Suppressor macrophage treated with lipopolysaccharide for 1 hour (primary cell): ENCODE measurements at places on chromosomes 4 and X.

- DNase-seq = peak; percentile 60
Observed at GRCh38 chr4:139223682-139224317, 46.8 kb upstream of the ELF2 start.

- no peak for DNase-seq
Observed at GRCh38 chr4:306551-306961, 1.3 kb upstream of the ZNF732 start.

DNA sequence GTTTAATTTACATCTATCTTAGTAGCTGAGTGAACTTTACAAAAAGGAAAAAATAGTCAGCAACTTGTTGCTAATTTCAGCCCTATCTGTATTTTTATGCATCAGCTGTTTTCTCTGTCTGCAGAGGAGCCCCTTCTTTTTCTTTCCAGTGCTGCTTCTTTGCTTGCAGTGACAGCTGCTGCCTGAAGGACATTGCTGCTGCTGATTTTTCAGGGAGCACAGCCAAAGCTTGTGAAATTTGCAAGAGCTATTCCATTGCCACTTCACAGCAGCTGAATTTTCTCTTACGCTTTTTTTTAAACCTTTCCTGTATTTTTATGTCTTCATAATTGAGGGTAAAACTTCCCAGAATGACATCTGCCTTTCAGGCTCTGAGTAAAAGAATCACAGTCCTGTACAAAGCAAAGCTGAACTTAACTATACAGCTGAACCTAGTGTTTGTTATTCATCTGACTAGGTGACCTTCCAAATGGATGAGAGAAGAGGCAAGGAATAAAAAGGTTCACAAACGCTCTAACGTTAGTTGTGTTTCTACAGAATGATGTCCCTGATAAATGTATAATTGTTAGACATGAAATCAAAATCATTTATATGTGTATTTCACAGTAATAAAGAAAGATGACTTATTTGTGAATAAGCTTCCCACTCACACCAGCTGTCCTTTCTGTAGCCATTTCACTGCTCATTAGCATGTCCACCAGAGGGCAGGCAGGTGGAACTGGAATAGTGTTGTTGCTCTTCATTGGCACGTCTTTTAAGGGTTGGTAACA, 541.4 kb downstream of the ADGRL3 start:
- DNase-seq = no peak

DNA sequence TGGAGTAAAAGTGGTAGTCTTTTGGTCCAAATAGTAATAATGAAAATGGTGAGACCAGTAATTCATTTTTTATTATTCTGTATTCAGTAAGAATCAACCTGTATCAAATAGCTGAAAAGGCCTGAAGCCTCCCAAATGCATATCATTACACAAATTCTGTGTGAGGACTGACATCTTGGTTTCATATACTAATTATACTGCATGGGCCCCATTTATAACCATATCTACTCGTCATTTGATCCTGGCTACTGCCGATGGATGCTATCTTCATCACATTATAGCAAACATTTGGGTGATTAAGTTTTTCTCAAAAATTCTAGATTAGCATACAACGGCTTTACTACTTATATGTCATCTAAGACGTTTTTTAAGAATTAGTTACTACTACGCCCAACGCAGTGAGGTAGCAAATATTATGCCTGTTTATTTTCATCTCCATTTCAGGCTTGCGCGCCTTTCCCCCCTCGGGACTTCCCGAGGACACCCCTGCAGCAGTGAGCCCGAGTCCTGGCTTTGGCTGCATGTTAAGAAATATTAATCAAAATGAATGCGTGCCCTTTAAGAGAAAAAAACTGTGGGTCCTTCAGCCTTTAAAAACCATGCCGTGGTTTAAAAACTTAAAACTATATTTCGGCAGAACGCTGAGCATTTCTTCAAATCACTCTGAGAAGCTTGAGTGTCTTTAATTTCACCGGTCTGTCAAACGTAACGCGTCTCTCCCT, 814 bp upstream of the MMAA start:
- DNase-seq = peak; percentile 38

DNA sequence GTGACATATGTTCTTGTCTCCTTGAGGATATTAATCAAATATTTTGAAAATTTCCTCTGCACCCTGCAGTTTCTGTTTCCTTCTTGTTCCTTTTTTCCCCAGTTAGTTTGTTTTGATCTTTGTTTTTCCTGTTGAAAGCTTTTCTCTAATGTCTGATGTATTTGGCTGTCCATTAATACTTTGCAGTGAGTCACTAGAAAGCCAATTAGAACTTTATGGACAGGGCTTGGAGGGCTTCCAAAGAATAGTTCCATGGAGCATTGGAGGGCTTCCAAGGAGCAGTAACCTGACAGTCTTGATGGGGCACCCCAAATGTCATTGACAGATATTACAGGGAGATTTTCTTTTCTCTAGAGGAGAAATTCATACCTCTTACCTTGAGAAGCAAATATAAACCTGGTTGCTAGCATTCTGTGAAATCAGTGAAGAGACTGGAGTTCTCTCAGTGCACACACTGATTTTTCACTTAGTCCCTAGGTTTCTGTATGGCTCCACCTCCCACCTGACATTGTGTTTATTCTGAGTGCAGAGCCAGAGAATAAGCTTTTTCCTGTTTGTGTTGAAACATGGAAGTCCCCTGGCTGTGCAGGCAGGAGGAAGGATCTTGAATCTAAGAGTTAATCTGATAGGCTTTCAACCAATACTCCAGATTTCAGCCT, 26.5 kb downstream of the SPARCL1 start:
- DNase-seq = peak; percentile 17

- DNase-seq = peak; percentile 54
Observed at GRCh38 chr4:10180927-10181744, 64.5 kb upstream of the WDR1 start.
